ENCODE measurements at places on chromosomes 4 and X.

DNA sequence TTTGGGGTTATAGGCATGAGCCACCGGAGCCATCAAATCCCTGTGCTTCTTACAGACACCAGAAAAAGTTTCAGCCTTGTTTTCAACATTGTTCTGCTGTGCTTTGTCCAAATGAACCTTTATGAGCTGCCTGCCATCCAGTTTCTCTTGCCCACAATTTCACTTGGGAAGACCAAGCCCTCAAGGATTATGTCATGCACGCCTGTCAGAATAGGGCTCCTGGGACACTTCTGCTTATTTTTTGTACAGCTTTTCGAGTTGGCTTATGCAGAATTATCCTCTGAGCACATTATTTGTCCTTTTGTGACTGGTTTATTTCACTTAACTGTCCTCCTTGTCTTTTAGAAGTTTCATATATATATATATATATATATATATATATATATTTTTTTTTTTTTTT lies 16.2 kb downstream of the UBE2K start:
- DNase-seq: no peak

DNA sequence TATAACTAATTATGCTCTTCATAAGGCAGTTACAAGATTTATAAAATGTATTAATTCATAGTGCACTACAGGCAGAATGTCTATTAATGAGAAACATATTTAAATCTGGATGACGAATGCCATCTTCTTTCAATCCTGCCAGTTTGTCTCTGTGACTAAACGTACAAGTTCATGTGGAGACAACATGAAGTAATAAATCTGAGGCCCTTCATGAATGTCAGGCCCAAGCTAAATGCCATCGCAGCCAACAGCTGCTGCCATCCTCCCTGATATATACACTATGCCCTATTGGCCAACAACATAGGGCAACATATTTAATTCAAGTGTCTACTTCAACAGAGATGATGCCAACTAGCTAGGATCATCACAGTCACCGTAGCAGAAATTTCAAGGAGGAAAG lies 43.7 kb downstream of the TSPAN5 start:
- no peak for DNase-seq

DNA sequence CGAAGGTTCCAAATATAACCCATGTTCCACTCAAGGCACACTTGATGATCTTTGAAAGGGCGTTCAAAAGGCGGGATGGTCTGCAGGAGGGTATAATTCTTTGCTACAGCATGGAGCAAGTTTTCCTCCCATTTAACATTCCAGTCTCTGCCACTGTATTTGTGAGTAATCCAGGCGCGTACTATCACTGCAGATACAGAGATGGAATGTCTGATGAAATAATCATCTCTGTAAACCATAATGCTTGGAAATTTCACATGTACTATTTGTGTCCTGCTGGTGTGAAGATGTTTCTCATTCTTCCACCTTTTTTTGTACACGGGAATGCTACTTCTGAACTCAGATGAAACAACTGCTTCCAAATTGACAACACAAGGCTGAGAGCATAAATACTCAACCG lies 15.5 kb downstream of the SEL1L3 start:
- no peak for DNase-seq

GRCh38 chr4:38663801-38664705 lies at the start of gene KLF3:
Gene KLF3, plus strand, starts transcription at chr4:38664199. Its CDS starts 16,427 bp downstream, at chr4:38680626.
- peak; percentile 69 for DNase-seq

DNA sequence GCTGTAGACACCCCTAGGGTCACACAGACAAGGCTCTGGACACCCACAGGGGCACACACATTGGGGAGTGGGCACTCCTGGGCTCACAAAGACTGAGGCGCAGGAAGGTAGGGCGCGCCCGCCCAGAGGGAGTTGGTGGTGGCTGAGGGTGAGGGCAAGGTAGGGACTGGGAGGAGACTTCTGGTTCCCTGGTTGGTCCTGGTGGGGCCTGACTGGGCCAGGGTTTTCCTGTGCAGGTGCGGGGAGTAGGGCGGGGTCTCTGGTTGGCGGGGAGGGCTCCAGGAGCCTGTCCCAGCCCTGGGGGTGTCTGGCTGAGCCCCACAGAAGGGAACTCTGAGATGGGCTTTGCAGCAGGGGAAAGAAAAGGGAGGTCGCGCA lies 6.7 kb upstream of the WAS start:
- peak; percentile 19 for DNase-seq

GRCh38 chr4:57191523-57192034 lies 81.4 kb upstream of the IGFBP7 start:
- peak; percentile 22 for DNase-seq

DNA sequence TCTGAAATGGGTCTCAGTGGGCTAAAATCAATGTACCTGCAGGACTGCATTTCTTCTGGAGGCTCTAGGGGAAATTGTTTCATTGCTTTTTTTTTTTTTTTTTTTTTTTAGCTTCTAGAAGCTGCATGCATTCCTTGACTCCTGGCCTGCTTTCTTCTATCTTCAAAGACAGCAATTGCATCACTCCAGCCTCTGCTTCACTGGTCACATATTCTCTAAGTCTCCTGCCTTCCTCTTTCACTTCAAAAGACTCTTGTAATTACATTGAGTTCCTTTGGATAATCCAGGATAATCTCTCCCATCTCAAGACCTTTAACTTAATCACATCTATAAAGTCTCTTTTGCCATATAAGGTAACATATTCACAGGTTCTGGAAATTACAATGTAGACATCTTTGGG lies 11.3 kb upstream of the PCYT1B start:
- DNase-seq: no peak
